Activated CD4-positive, alpha-beta T cell treated with anti-CD3 and anti-CD28 coated beads for 1 hour (primary cell): ENCODE measurements at places on chromosomes 12 and 14.

- no peak for DNase-seq
Observed at GRCh38 chr12:26158078-26158764, 33.4 kb upstream of the BHLHE41 start.

DNA sequence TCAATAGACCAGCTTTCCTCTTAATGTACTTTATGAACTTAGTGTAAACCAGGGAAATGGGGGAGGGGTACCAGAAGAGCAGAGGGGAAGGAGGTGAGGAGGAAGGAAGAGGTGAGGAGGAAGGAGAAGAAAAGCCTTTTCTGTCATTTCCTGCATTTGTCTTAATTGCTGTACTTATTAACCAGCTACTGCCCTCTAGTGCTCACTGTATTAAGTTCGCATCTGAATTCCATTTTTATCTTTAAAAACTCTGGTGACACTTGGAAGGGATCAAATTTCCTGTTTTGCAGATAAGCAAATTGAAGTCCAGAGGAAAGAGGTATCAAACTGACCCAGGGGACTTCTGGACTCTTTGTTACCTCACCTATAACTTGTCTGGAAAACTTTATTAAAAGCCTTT, 22.2 kb downstream of the MANSC1 start:
- DNase-seq, result no peak

DNA sequence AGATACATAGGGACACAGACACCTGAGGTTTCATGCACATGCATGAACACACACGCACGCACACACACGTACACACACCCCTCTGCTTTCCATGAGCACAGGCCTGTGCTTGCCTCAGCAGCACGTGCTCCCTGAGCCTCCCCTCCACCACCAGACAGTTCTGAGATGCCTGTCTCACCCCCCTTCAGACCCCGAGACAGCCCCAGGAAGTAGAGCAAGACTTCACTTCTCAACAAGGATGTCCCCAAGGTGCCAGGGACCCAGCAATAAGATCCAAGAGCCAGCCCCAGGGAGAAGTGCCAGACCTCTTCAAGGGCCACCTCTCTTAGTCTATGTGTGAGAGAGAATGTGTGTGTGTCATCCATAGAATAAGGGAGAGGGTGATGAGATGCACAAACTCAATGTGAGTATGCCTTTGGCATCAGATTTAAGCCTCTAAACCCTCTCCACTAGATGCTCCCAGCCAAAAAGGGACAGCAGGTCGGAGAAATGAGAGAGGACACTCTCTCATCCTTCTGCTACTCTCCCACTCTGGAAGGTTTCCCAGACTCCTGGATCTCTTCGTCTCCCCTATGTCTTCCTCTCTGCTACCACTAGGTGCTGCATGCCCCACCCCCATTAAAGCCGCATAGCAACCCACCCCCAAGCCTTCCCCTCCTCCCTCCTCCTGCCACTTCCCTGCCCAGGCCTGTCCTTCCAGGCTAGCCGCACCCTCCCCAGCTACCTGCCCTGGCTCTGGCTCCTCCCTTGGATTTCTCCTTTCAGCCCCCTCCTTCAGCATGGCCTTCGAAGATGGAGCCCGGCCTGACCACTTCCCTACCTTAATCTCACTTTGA, 7.7 kb downstream of the RARG start:
- no peak for DNase-seq

DNA sequence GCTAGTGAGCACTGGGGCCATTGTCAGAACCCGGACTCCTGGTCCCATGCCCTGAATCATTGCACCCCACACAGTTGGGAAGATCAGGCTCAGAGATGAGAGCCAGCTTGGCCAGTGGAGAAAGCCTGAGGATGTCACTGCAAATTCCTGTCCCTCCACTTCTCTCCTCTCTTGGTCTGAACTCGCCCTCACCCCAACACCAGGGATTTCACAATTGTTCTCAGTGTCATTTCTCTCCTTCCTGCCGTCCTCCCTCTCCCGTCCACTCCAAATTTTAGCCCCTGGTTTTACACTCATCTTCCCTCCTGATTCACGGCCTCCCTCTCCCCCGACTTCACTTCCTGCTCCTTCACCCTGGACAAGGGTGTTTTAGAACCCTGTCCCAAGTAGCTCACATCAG, 11.1 kb downstream of the KRT75 start:
- DNase-seq, result no peak

- no peak for DNase-seq
Observed at GRCh38 chr14:77322250-77322902, 1.5 kb downstream of the GSTZ1 start.

GRCh38 chr12:4421590-4422031, 24.0 kb downstream of the FGF6 start:
- no peak for DNase-seq

DNA sequence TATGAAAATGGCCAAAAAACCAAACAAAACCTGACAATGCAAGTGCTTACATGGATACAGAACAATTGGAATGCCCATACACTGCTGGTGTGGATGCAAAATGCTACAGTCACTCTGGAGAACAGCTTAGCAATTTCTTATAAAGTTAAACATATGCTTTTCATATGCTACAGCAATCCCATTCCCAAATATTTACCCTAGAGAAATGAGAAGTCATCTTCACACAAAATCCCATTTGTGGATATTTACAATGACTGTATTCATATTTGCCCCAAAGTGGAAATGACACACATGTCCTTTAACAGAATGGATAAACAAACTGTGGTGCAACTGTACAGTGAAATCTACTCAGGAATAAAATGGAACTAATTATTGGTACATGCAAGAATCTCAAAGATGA, 20.4 kb downstream of the SAV1 start:
- DNase-seq, result no peak

- no peak for DNase-seq
Observed at GRCh38 chr12:120592121-120593049, 11.2 kb upstream of the POP5 start.

DNA sequence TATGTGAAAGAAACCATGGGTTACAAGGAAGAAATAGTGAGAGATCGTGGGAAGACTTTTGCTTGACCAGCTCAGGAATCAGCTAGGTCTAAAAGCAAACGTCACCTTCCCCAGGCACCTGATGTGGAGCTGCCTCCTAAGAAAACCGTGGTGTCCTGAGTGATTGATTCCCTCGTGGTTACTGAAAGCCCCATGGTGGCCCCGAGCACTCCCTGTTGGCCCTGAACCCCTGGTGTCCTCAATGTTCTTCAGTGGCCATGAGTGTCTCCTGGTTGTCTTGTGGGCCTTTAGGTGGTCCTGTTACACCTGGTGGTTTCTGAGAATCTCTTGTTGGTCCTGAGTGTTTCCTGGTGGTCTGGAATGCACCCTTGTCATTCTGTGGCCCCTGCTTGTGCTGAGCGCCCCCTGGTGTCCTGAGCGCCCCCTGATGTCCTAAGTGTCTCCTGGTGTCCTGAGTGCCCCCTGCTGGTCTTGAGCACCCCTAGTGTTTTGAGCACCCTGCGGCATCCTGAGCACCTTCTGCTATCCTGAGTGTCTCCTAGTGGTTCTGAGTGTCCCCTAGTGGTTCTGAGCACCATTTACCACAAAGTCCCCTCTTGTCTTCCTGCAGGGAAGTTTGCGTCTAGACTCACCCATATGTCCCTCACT, 518.7 kb downstream of the TMEM121 start:
- DNase-seq, result peak; percentile 67

GRCh38 chr12:73529954-73530353, 1007.7 kb upstream of the ATXN7L3B start:
- DNase-seq, result no peak
